Muscle of back (tissue), 13 donors: ENCODE measurements at places on chromosomes 7 and 10.

GRCh38 chr10:80487791-80488538, 33.9 kb downstream of the TSPAN14 start:
- DNase-seq: no peak

DNA sequence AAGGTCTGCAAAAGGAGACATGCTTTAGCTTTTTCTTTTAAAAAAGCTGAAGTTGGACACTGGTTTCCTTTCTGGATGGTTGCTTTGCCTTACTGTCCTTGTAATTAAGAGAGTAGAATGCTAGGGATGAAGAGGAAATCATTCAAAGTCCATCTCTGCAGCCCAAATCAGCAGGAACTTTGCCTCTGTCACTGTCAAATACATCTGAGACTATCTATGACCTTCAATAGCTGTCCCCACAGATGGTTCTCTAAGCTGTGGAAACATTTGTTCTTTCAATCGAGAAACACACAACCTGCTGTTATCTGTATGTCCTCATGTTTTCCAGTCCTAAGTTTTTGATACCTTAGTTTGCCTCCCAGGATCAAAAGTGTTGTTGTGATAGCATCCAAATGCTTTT, 117.5 kb downstream of the SORBS1 start:
- DNase-seq: no peak

GRCh38 chr7:107051376-107051775, 6.9 kb downstream of the PRKAR2B start:
- no peak for DNase-seq

DNA sequence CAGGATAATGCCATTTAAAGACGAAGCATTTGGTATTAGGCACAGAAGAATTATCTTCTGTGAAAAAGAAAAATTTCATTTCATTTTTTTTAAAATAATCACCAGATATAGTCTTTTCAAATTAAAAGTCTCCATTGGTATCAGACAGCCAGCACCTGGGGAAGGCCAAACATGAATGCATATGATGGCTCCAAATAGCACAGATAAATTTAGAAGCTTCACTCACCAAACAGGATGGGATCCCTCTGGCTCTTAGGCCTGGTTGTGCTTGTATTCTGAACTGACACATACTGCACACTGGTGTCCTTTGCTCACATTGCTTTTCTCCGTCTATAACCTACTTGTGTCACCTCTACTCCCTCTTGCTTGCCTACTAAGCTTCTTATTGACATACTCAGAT, 169.5 kb upstream of the CHRM2 start:
- no peak for DNase-seq
